ENCODE measurements at places on chromosomes 7 and 10.

DNA sequence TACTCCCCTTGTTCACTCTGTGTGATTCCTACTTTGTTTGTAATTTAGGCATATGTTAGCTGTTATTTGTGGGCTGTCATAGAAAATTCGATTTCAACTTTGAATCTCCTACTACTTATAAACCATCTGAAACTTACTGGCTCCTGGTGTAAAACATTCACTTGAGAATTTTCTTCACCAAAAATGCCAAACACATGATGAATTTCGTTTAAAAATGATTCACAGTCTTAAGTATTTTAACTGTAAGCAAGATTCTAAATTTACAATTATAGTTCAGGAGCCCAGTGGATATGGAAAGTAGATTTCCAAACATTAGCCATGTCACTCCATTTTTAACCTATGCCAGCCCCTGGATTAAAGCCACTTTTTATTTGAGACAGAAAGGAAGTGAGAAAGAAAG is 3.1 kb downstream of the CPED1 start:
- peak; percentile 7 for DNase-seq

GRCh38 chr10:77909021-77909748 is 17.4 kb downstream of the DLG5 start:
- DNase-seq = no peak

- no peak for DNase-seq
These were observed 288.0 kb upstream of the PITRM1 start for GRCh38 chr10:3460420-3461128.

- no peak for DNase-seq
These were observed 314.6 kb downstream of the C7orf25 start for GRCh38 chr7:42597300-42597699.

DNA sequence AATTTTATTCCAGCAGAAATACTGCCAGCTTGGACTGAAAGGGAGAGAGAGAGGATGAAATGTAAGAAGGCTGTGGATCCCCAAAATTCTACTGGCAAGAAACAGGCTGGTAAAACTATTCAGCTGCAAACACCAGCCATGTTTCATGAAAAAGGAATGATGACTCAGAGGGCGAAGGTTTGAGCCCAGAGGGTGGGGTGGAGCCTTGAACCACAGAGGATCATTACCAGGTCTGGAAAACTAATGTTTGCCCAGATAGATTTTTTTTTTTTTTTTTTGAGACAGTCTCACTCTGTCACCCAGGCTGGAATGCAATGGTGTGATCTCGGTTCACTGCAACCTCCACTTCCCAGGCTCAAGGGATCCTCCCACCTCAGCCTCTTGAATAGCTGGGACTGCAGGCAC is 41.7 kb upstream of the NRF1 start:
- peak; percentile 95 for DNase-seq

DNA sequence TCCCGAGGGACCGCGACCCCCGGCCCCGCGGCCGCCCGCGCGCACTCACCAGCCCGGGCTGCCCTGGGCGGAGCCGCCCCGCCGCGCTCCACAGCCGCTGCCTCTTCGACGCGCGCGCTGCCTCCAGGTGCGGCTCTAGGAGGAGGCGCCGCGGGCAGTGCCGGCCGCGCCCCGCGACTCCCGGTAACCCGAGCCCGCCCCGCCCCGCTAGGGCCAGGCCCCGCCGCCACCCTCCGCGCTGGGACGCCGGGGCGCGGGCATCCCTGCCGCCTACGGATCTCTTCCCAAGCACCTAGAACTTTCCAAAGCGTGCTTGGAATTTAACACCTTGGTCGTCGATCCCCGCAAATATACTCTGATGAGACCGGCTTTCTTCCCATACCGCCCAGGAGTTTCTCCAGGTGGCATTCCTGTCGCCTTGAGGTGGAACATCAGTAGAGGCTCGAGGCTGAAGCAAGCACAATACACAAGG is at the start of gene SLC26A5:
Gene SLC26A5 (minus strand): TSS at position 159 of the 472 bp plus-strand sequence. CDS start 24,693 bp downstream, outside the sequence.
- no peak for DNase-seq

All from AG08395 (cell line).